ENCODE measurements at places on chromosomes 13 and 19.

DNA sequence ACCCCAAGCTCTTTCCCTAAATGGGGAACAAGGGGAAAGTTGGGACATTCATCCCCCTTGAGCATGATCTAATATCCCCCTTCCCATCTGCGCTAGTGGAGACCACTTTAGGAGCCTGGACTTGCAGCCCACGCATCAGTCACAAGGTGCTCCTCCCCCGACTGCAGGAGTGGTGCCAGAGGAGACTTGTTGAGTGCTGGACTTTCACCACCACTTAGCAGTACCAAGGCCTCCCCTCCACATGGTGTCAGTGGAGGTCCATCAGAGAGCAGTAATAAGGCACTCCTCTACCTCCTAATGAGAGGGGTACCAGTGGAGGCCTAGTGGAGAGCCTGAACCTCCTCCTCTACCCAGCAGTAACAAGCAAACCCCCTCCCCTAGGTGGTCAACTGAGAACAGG is 22.5 kb downstream of the CAB39L start:
- DNase-seq, result no peak

- no peak for DNase-seq
Observed at GRCh38 chr13:97026531-97027161, 32.4 kb upstream of the OXGR1 start.

GRCh38 chr19:57319869-57320179 is 448 bp upstream of the ZNF543 start:
- DNase-seq, result no peak

DNA sequence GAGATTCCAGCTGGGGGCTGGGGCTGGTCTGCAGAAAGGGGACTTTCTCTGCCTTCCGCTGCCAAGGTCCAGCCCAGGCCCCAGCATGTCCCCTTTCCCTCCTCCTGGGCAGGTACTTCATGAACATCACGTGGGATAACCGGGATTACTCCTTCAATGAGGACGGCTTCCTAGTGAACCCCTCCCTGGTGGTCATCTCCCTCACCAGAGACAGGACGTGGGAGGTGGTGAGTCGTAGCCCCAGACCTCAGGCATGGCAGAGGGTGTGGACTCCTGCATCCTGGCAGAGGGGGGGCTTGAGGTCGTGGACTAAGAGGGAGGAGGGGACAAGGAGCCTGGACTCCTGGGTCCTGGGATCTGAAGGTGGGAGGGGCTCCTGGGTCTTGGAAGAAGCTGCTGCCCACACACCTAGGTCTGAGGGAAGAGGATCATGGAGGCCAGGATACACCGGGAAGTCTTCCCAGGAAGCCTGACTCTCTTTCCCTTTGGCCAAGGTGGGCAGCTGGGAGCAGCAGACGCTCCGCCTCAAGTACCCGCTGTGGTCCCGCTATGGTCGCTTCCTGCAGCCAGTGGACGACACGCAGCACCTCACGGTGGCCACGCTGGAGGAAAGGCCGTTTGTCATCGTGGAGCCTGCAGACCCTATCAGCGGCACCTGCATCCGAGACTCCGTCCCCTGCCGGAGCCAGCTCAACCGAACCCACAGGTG is 20.6 kb downstream of the GRIN2D start:
- no peak for DNase-seq

DNA sequence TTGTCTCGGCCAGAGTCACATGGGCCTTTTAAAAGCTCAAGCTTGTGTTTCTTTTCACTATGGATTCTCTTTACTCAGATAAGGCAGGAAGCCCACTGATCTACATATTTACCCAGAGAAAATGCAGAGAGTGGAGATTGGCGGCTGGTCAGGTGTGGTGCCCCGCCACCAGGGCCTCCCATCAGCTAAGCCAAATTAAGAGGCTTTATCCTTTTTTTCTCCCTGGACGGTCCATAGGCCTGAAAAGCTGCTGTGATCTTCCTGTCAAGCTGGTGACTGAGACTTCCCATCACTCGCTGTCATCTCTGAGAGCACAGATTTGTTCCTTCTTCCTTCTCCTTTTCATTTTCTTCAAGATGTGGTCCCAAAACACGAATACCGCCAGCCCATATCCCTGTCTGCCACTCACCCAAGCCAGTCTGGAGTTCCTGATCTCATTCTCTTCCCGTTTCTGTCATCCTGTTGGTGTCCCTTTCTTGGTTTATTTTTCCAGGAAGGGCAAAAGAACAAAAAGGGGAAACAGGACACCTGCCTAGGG is 1.9 kb downstream of the SAFB start:
- no peak for DNase-seq

GRCh38 chr19:34201133-34201532 is 28.8 kb downstream of the LSM14A start:
- DNase-seq, result no peak

GRCh38 chr19:17616686-17616960 is 61.2 kb downstream of the COLGALT1 start:
- DNase-seq, result no peak

- DNase-seq, result no peak
Observed at GRCh38 chr13:91203430-91203829, 144.1 kb upstream of the MIR17HG start.

- DNase-seq, result no peak
Observed at GRCh38 chr13:32902874-32903273, 113.3 kb upstream of the KL start.

GRCh38 chr13:80070024-80070703 is 270.8 kb downstream of the SPRY2 start:
- DNase-seq, result no peak

DNA sequence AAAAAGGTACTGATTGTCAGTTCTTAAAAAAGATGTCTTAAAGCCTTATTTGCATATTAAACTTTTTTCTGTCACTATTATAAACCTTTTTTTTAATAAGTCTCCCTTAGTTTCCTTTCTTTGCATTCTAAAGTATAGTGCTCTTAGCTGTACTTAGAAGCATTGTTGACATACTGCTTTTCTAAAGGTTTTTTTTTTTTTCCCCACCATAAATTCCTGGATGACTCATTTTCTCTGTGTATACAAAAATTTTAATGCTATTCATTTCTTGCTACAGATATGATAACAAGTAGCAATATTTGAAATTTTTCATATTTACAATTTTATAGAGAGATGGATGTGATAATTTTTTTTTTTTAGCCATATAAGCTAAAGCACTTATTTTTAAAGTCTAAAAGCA is 43.5 kb downstream of the METTL21C start:
- DNase-seq, result no peak

- no peak for DNase-seq
Observed at GRCh38 chr19:46066471-46066870, 25.7 kb upstream of the IGFL4 start.

DNA sequence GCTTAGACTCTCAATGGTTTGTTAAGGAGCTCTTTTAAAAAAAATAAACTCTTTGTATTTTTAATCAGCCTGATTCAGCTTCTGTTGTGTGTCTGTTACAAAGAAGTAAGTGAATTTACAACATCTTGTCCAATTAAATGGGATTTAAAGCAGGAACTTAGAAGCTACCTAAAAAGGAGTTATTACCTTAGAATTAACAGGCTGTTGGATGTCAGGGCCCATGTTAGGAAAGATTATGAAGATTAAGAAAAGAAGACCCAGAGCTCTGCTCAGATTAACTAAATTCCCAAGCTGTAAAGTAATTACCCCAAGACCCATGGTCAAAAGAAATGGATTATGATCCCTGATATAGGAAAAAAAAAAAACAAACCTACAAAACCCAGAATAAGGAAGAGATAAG is 44.1 kb upstream of the ZNF780A start:
- DNase-seq, result no peak

DNA sequence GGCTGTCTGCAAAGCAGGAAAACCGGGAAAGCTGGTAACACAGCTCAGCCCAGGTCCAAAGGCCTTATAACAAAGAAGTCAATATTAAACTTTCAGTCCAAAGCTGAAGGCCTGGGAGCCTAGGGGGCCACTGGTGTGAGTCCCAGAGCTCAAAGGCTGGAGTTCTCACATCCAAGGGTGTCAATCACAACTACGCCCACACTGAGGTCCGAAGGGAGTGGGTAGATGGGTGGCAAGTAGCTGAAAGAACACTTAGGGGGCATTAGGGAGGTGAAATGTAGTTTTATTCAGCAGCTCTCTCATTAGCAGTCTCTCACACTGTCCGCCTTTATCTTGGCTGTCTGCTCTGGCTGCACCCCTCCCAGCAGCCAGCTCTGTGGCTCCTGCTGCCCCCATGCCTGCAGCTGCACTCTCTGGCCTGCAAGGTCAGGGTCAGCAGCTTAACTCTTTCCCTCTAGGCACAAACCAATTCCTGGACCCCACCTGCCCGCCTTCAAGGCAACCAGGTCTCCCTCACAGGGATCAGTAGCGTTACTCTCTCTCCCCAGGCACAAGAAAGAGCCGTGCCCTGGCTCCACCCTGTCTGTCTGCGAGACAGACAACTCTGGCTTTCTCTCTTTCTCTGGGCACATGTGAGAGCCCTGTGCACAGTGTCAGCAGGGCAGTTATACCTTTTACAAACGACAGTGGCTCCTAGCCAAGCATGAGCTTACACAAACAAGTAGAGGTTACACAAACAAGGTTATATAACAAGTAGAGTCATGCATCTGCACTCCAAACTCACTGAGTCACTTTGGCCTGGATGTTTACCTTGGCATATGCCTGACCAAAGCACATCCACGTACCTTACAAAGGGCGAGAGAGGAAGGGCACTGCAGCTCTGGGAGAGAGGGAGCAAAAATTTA is 249.4 kb upstream of the PCDH20 start:
- DNase-seq, result no peak

DNA sequence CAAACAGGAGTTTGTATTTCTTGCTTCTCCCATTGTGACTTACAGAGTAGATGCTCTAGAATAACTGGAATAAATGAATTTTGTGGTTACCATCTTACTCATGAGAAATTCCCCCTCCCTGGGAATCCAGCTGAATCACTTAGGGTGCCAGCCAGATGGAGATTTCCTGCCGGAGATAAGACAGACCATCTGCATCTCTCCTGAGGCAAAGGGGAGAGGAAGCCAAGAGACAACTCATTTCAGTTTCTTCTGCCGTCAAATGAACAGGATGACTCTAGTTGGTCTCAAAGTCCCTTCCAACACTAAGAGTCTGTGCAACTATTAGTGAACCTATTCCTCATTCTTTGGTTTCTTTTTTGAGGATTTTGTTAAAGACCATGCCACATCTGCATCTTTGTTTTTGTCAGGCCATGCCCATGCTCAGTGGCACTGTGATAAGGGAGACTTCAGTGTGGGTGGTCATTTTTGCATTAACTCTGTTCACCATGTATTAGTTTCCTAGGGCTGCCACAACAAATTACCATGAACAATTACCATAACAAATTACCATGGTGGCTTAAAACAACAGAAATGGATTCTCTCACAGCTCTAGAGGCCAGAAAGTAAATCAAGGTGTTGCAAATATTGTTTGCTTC is 112.8 kb downstream of the NDFIP2 start:
- DNase-seq, result no peak

DNA sequence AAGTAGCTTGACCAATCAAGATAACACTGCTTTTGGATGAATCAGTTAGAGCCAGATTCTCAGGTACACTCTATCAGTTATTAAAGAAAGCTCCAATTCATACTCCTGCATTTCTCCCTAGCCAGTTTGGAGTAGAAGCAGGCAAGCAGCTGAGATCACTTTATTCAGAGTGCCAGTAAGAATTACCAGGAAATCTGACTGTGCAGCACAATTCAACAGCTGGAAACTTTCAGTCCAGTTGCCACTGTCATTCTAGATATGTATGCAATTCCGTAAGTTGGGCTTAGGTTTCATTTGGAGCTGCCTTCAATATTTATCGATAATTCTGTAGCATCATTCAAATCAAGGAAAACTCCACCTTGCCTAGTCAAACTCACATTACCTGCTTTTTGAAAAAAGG is 2625.6 kb upstream of the PCDH20 start:
- DNase-seq, result no peak

DNA sequence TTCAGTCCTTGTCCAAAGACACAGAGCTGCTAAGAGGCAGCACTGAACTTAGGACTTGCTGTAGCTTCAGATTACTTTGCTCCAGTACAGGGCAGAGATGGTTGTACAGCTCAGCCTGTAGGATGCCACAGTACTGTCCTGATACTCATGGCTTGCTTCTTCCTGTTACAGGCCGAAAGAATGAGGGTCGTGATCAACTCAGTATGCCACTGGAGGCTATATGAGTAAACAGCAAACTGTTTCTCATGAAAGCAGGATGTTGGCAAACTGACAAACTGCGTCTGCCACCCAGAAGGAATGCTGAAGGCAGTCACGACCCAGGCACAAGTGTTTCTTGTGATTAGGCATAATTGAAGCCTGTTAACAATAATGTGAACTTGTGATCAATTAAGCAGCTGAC is 2.8 kb downstream of the ZNF749 start:
- DNase-seq, result no peak

DNA sequence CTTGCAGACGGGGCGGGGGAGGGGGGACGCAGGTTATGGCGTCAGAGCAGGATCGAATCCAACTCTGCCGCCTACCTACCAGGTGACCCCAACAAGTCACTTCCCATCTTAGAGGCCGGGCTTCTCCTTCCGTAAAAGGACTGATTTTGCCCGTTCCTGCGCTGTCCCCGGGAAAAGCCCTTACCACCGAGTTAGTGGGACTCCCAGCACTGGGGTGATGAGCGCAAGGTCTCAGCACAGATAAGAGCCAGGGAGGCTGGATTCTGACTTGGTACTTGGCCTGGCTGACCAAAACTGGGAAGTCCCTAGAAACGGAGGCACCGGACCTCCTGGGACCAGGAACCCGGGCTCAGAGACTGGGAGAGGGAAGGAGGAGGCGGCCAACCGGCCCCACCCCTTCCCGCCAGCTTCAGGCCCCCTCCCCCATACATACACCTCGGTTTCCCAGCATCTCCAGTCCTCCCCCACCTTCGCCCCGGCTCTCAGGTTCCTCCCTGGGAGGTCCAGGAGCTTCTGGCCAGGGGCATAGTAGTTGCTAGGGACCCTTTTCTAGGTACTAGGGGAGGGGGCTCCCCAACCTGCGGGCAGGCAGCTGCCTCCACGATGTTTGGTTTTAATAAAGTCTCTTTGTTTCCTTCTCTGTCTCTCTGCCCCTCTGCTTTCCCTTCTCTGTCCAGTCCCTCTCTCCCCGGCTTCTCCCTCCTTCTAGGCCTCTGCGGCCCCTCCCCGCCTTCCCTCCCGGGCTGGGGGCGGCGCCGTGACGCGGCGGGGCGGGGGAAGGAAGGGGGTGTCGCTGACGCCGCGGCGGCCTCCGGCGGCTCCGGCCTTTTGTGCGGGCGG is at the start of gene GRAMD1A:
Gene GRAMD1A, plus strand, starts transcription at position 826 of the 840 bp plus-strand sequence. CDS start 156 bp downstream, outside the sequence.
- peak; percentile 70 for DNase-seq

GRCh38 chr13:48726711-48727110 is 73.0 kb downstream of the CYSLTR2 start:
- no peak for DNase-seq

DNA sequence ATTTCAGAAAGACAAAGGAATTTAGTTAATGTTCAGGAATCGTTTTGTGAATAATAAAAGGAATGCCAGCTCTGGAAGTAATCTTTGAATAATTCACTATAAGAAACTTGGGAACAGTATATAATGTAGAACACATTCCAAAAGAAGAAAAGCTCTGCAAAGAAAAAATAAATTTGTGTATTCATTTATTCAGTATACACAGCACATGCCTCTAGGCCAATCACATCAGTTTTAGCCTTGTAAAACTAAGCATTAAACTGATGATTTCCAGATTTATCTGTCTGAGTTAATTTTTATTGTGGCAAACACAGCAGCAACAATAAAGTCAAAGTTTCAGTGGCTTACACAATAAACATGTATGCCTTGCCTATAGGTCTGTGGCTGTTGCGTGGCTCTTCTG is 5.7 kb upstream of the RXFP2 start:
- DNase-seq, result no peak

Data from C1 segment of cervical spinal cord (tissue), 14 donors.